ENCODE measurements at places on chromosomes 12 and 14. TPM values are rescaled to one million over a fixed set of nuclear protein-coding genes. Genes with fewer than 3 reads are reported as not detected.

Gene KRT2
- not detected for total RNA-seq

Gene C12orf56
- total RNA-seq, result not detected

Gene NABP2
- total RNA-seq, result 53.9 TPM

Gene KRT6A
- total RNA-seq, result not detected

Gene MYF5
- total RNA-seq, result not detected

Gene TMEM119
- 9.1 TPM for total RNA-seq

Gene VCPKMT
- total RNA-seq, result 20.4 TPM

Gene LIN7A
- total RNA-seq, result 39.2 TPM

Gene EPYC
- total RNA-seq, result not detected

Gene CHST11
- 21.8 TPM for total RNA-seq

Gene CLEC4D
- total RNA-seq, result not detected

Gene ZNF891
- 7.3 TPM for total RNA-seq

Gene ENTPD5
- 7.9 TPM for total RNA-seq

Gene MLH3
- 50.8 TPM for total RNA-seq

Gene NRIP2
- 7.5 TPM for total RNA-seq

Gene FAM90A1
- 0.56 TPM for total RNA-seq

Data from dorsolateral prefrontal cortex (tissue), 122 donors.